Activated naive CD8-positive, alpha-beta T cell treated with anti-CD3 and anti-CD28 coated beads, Interleukin-2, amount 50 U/mL, for 24 hours (primary cell): ENCODE measurements at places on chromosomes 2 and 18.

- DNase-seq, result no peak
Measured at GRCh38 chr2:208252716-208253492, 2.0 kb downstream of the IDH1 start.

DNA sequence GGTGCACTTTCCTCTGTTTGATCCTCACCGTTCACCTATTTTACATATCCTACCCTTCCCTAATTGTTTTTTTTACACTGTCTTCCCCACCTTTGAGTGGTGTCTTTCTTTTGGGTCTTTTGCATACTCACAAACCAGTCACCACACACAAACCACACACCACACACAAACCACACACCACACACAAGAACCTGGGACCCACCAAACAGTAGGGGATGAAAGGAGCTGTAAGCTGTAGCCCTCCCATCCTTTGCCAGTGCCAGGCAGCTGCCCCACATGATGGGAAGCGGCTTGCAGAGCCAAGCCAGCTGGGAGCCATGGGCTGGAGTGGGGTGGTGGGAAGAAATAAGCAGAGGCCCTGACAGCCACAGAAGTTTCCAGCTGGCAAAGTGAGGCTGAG is 38.9 kb upstream of the MSH6 start:
- no peak for DNase-seq

- no peak for DNase-seq
Measured at GRCh38 chr2:105629634-105630033, 115.1 kb upstream of the NCK2 start.

DNA sequence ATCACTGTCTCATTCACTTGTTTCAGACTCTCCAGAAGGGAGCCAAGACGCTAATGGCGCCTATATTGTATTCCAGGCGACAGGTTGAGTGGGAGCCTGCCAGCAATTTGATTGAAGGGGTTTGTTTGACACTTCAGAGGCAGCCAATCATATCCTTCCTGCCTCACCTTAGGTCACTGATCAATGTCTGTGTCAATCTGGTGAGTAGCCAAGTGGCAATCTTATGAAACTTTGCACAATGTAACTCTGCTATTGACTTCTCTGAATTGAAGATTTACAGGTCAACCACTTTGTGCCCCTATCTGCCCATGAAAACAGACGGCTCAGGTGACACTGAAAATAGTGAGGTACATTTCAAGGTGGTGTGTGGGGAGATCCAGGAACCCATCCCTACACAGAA is 32.7 kb upstream of the RPE start:
- no peak for DNase-seq

DNA sequence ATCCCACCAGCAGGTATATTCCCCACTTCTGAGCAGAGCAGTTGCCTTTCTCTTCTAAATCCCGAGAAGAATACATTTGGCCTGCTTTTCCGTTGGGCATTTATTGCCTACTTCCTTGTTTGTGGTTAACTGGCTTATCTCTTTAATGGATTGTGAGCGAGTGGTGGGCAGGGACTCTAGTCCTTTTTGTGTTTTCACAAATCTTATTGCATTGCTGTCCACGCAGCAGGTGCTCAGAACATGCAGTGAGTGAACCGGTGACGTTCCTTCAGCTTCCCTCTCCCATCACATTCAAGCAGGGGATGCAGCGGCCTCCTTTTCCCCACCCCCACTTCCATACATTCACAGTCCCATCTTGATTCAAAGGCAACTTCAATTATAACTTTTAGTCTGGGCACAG is 28.9 kb upstream of the GAREM2 start:
- DNase-seq, result no peak

DNA sequence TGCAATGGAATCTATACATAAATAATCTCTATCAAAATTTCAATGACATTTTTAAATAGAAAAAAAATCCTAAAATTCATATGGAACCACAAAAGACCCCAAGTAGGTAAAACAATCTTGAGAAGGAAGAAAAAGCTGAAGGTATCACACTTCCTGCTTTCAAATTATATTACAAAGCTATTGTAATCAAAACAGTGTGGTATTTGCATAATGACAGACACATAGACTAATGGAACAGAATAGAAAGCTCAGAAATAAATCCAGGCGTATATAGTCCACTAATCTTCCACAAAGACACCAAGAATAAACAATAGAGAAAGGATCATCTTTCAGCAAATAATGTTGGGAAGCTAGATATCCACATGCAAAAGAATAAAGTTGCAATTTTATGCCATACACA is 699.8 kb upstream of the ID2 start:
- no peak for DNase-seq

- no peak for DNase-seq
Measured at GRCh38 chr2:224404796-224405195, 2.9 kb upstream of the FAM124B start.

DNA sequence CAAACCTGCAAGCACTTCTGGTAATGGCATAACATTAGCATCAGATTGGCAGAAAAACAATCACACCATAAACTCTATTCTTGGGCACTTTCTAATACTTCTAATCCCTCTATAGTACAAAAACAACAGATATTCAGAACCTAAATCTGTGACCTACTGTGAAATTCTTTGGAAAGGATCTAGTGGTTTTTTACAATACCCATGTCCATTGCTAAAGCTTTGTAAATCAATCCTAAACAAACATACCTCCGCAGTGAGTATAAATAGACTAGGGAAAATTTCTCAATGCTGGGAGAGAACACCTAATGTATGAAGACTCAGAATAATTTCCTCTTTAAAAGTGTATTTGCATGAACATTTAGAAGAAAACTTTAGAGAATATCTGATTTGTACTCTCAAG is 1098.5 kb upstream of the DDX18 start:
- no peak for DNase-seq

- DNase-seq, result no peak
Measured at GRCh38 chr2:163670929-163671328, 64.9 kb downstream of the FIGN start.

- DNase-seq, result no peak
Measured at GRCh38 chr2:8452979-8453903, 228.6 kb upstream of the ID2 start.

- no peak for DNase-seq
Measured at GRCh38 chr2:8993196-8993901, 10.1 kb downstream of the MBOAT2 start.
